ENCODE measurements at places on chromosomes 5 and 9.

DNA sequence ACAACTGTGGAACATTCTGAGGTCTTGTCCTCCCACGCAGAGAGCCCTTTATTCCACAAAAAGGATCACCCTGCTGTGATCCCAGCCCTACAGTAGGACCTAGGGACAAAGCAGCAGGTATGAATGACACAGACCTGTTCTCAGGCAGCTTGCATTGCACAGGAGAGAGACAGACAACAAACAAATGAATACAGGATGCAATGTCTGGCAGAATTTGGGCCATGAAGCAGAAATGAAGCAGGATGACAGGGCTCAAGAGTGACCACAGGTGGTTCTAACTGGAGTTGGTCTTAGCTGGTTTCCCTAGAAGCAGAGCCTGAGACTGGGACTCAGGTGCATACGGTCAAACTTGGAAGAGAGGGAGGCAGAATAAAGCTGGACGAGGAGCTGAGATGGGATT lies 388.8 kb downstream of the CDK5RAP2 start:
- DNase-seq: no peak

DNA sequence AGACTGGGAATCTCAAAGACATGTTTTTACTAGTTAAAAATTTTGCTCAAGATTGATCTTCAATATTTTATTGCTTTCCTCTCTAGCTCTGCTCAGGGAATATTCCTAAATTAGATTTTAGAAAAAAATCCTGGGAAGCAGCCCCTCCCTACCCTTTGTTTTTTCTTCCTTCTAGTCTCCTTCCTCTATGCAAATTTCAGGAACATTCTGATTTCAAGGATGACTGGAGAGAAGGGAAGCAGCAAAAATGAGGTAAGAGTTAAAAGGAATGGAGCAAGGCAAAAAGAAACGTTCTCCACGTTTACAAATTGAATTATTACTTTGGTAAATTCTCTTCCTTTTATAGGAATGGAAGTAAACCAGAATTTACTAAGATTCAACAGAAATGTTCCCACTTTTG lies 493.4 kb upstream of the TUSC1 start:
- DNase-seq: no peak

DNA sequence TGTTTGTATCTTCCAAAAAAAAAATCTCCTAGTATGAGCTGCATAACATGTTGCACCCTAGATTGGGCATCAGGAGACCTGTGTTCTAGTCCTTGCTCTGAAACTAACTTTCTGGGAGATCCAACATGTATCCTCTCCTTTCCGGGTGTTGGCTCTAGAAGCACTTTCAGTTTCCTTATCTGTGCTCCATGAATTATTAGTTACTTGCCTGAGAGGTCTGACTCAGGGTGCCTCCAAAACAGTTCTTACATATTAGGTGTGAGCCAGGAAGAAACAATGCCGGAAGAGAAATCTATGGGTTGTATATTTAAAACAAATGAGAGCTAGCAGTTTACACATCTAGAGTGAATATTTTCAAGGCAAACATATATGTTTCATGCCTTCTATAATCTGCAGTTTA lies 36.7 kb upstream of the SLC36A2 start:
- DNase-seq: no peak

GRCh38 chr9:100739666-100740065 lies 161.8 kb downstream of the CAVIN4 start:
- DNase-seq: no peak

DNA sequence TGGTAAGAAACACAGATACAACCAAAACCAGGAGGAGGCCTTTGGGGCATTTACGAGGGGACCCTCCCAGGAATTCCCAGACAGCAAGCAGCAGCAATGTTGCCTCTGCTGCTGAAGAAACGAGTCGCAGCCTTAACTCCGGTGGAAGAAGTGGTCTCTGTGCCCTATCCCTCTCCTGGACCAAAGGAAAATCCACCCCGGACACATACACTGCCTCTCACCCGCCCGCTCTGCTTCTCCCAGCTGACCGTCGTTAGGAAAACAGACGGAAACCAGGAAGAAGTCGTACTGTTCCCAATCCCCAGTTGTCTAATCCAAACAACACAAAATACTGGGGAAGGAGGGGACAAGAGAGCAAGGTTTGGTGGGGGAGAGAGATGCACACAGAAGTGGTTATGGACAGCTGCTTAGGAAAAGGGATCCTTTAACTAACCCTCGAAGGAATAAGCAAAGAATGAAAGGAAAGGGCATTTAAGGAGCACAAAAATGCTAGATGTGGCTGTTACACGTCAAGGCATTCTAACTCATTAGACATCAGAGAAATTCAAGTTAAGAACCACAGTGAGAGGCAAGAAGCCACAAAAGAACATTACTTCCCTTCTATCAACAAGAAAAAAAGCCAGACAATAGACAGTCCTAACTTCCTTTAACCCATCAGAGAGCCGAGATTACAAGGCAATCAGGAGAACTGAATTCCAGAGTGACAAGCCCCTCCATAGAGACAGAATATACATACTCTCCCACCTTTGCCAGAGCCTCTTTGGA lies 71.9 kb downstream of the ACTL7B start:
- DNase-seq: no peak

DNA sequence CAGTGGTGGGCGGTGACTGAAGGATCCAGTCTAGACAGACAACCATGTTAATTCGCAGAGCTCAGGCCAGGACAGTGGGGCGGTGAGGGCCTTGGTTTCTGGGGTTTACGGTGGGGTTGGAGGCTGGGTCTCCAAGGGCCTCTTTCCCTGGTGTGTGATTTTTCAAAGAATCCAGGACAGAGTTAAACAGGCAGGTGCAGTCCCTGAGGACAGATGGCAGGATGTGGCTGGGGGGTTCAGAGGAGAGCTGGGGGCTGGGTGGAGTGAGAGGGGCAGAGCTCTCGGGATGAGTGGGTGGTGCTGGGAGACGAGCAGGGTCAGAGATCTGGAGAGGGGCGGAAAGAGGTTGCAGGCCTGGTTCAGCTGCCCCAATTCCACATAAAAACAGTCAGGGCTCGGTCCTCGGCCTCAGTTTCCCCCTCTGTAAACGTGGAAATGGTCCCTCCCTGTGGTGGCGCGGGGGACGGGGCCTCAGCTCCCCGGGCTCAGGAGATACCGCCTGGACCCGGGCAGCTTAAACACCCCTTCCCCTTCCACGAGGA lies 145.9 kb downstream of the GAPVD1 start:
- no peak for DNase-seq

- DNase-seq: no peak
Measured at GRCh38 chr5:149317281-149318048, 27.8 kb upstream of the GRPEL2 start.

Data from NCI-H1930 (cell line).